ENCODE measurements at places on chromosomes 12 and 14. TPM values are rescaled to one million over a fixed set of nuclear protein-coding genes. Genes with fewer than 3 reads are reported as not detected.

DNA sequence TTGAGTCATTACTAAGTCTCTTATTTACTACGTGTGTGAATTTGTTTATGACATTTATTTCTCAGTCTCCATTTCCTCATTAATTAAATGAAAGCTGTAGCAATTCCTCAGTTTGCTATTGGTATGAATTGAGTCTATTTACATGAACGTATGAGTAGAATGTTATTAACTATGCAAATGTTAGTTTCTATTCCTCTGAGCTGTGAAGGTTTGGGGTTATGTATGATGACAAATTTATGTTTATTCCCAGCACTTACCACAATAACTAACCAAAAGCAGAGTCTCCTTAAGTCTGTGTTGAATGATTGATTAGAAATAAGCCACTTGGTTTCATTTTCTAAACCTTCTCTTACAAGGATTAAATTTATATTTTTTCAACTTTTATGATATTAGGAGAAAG is 1340.9 kb downstream of the FSCB start:
- H3K27me3 ChIP-seq = no peaks in the 10 kb centered on the region
- no peak overlapping the region for H3K27ac ChIP-seq
- H3K4me3 ChIP-seq = no peak overlapping the region
- no peak for DNase-seq
- H3K36me3 ChIP-seq = no peaks in the 10 kb centered on the region

Gene CLEC6A
- total RNA-seq = 0.34 TPM

DNA sequence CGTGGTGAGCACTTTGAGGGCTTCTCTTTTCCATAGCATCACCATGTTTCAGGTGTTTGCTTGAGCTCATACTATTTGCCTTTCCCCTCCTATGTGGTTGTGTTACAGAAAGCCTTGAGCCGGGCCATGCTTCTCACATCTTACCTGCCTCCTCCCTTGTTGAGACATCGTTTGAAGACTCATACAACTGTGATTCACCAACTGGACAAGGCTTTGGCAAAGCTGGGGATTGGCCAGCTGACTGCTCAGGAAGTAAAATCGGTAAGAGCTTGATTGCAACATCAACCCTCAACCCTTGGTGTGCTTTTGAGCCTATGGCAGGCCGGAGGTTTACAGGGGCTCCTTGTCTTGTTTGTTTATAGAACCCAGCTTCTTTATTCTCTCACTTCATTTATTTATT is 8.1 kb downstream of the LETMD1 start:
- H3K4me3 ChIP-seq = no peak overlapping the region
- H3K36me3 ChIP-seq = peaks cover 69% of the 10 kb centered on the region
- no peak for DNase-seq
- H3K4me1 ChIP-seq = no peaks in the 10 kb centered on the region
- no peak overlapping the region for H3K27ac ChIP-seq

- H3K27me3 ChIP-seq = no peaks in the 10 kb centered on the region
- peaks cover 67% of the 10 kb centered on the region for H3K36me3 ChIP-seq
- H3K4me1 ChIP-seq = no peaks in the 10 kb centered on the region
- DNase-seq = no peak
- no peak overlapping the region for H3K27ac ChIP-seq
- H3K4me3 ChIP-seq = no peak overlapping the region
Observed at GRCh38 chr14:75018694-75019093, 16.0 kb downstream of the EIF2B2 start.

DNA sequence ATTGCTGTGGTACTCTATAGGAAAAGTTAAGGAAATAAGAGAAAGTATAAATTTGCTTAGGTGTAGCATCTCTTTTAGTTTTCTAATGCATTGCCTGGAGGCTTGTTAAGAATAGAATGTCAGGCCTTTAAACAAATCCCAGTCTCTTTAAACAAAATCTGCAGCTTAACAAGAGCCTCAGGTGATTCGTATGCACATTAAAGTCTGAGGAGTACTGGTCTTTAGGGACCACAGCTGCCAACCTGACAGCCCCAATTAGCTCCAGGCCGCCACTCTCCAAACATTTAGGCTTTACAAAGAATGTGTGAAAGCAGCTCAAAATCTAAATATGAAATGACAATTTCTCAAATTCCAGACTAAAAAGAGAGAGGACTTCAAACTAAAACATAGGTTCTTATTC is 35.7 kb downstream of the PAWR start:
- no peak overlapping the region for H3K27ac ChIP-seq
- DNase-seq = no peak
- H3K27me3 ChIP-seq = no peaks in the 10 kb centered on the region

DNA sequence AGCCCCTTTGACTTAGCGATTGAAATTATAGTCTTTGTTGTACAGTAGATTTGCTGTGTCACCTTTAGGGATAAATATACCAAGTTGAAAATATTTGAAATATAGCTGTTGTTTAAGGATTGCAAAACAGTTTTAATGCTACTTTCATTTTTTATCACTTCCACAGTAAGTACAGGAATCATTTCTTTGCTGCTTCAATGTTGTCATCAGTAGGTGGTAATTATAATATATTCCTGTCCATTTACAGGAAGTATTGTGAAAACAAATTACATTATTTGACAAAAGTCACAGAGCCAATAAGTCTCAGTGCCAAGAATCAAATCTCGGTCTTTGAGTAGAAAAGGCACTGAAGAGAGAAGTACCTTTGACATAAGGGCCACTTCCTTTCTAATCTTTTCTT is 342.6 kb upstream of the RGS6 start:
- no peak overlapping the region for H3K4me3 ChIP-seq
- H3K27ac ChIP-seq = no peak overlapping the region
- H3K4me1 ChIP-seq = peaks cover 5% of the 10 kb centered on the region
- no peaks in the 10 kb centered on the region for H3K36me3 ChIP-seq
- no peaks in the 10 kb centered on the region for H3K27me3 ChIP-seq

Gene MYO1H
- not detected for total RNA-seq

DNA sequence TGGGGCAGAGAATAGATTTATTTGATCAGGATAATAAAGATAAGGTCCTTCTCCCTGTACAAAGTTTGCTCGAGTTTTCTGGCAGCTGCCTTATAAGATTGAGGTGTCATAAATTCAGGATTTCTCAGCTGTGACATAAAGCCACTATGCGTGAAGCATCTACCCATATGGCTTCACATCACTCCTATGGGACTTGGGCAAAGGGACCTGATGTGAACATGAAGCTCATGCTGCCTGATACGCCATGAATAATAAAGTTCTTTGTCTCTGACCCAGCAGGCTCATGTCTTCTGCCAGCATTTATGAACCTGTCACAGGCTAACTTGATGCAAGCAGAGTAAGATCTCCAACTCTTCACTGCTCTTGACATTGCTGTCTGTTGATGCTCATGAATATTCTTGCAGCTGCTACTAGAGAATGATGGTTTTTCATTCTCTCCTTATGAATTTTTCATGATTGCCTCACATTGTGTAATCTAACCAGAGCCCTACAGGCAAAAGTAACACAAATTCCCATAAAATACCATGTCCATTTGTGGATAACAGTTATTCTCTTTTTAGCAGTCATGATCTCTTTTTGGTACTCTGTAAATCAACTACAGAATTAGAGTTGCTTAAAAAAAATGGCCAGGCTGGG is 49.0 kb upstream of the CPNE8 start:
- DNase-seq = no peak
- H3K27ac ChIP-seq = no peak overlapping the region
- no peaks in the 10 kb centered on the region for H3K4me1 ChIP-seq
- H3K36me3 ChIP-seq = no peaks in the 10 kb centered on the region

GRCh38 chr14:99604766-99605298 is 825 bp upstream of the CCDC85C start:
- H3K4me1 ChIP-seq = peaks cover 19% of the 10 kb centered on the region
- H3K27ac ChIP-seq = peak overlapping the region; percentile 80

- no peaks in the 10 kb centered on the region for H3K27me3 ChIP-seq
- H3K4me1 ChIP-seq = no peaks in the 10 kb centered on the region
- H3K27ac ChIP-seq = no peak overlapping the region
- no peak for DNase-seq
- no peak overlapping the region for H3K4me3 ChIP-seq
Observed at GRCh38 chr14:78933948-78934524, 763.9 kb downstream of the NRXN3 start.

- H3K4me3 ChIP-seq = no peak overlapping the region
- no peaks in the 10 kb centered on the region for H3K4me1 ChIP-seq
- no peak for DNase-seq
- no peaks in the 10 kb centered on the region for H3K27me3 ChIP-seq
Observed at GRCh38 chr14:35504260-35504659, 29.7 kb upstream of the INSM2 start.

- H3K27ac ChIP-seq = peak overlapping the region; percentile 19
- no peak for DNase-seq
- H3K4me1 ChIP-seq = peaks cover 7% of the 10 kb centered on the region
- H3K4me3 ChIP-seq = no peak overlapping the region
Observed at GRCh38 chr12:906062-906585, 43.4 kb downstream of the RAD52 start.

DNA sequence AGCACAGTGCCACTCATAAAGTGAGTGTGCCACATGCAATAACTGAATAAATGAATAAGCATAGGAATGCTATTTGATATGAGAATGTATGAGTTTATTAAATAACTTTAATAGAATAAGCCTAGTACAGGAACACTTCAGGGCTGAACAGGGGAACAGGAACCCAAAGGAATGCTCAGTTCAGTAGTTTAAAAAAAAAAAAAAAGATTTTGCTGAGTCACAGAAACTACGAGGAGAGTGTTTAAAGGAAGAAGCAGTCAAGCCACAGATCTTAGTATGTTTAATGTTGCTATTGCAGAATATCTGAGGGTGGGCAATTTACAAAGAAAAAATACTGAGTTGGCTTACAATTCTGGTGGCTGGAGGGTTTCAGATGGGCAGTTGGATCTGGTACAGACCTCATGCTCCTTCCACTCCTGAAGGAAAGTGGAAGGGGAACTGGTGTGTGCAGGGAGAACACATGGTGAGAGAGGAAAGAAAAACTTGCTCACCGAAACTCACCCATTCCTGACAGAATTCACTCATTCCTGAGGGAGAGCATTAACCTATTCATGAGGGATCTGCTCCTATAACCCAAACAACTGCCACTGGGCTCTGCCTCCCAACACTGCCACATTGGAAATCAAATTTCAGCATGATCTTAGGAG is 880.3 kb upstream of the MGAT4C start:
- DNase-seq = no peak
- H3K36me3 ChIP-seq = no peaks in the 10 kb centered on the region
- no peak overlapping the region for H3K27ac ChIP-seq
- no peak overlapping the region for H3K4me3 ChIP-seq

Gene ST8SIA1
- 4.0 TPM for total RNA-seq

DNA sequence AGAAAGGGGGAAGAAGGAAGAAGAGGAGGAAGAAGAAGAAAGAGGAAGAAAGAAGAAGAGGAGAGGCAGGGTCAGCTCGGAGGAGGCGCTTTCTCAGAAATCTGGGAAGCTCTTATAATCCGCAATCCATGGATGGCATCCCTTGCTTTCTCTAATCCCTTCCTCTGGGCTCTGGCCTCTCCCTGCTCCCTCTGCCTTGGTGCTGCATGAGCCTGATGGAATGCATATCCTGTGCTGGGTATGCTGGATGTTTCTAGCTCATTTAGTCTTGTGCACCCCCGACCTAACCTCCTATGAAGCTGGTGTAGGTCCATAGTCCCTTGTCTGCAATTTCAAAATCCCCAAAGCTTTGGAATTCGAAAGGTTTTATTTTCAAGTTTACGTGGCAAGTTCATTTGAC is 94.2 kb upstream of the MYL2 start:
- no peaks in the 10 kb centered on the region for H3K36me3 ChIP-seq
- DNase-seq = no peak
- H3K4me3 ChIP-seq = no peak overlapping the region
